NCI-H2081 (cell line): ENCODE measurements at places on chromosomes 12 and 14.

DNA sequence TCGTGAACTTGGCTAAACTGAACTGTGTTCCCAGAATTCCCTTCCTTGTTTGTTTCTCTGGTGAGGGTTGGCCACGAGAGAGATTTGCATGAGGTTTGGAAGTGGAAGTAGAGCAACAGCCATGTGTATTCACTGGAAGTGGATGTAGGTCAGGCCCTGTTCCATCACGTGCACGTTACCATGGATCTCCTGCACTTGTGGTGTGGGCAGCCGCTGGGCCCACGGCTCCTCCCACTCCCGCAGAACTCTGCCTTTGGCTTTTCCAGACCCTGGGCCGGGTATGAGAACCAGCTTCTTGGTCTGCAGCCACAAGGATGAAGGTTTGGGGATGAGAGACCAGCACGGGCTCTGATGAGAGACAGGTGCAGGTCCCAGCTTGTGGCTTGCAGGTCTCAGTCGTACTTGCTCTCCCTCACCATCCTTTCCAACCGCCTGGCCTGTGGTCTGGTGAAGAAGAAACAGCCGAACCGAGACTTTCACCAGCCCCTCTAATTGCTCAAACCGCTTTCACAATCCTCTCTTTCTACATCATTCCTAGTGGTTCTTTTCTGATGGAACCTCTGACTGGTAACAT, 94.9 kb downstream of the DUSP16 start:
- DNase-seq = no peak

DNA sequence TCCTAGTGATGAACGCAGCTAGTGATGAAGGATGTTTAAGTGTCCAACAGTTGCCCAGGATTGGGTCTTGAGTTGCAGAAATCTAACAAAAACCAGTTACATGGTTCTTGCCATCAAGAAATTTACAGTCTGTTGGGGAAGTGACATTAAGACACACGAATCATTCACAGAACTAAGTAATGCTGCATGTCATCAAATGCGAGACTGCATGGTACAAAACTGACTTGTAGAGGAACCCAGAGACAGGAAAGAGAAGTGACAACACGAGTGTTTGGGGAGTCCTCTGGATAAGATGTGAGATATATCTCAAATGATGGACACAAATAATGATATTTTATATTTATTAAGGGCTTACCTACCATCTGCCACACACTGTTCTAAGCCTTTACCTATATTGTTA, 6.1 kb upstream of the SYNE3 start:
- no peak for DNase-seq

DNA sequence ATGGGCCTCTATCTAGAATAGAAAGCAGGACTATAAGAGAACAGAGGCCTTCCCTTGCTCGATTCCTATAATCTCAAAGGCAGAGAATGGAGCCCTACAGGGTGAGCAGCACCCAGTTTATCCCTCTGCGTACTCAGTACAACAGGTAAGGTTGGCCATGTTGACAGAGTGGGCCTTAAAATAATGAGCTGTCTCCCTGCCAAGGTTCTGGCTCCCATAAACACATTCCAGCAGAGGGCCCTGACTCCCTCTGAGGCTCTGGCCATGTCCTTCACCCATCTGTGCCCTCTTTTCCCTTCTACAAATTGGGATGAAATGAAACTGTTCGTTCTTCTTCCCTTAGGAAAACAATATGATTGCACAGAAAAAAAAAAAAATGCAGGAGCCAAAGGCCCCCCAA, 16.9 kb upstream of the PNMA1 start:
- no peak for DNase-seq

- DNase-seq = no peak
Measured at GRCh38 chr14:74661726-74662450, 49.9 kb upstream of the LTBP2 start.

DNA sequence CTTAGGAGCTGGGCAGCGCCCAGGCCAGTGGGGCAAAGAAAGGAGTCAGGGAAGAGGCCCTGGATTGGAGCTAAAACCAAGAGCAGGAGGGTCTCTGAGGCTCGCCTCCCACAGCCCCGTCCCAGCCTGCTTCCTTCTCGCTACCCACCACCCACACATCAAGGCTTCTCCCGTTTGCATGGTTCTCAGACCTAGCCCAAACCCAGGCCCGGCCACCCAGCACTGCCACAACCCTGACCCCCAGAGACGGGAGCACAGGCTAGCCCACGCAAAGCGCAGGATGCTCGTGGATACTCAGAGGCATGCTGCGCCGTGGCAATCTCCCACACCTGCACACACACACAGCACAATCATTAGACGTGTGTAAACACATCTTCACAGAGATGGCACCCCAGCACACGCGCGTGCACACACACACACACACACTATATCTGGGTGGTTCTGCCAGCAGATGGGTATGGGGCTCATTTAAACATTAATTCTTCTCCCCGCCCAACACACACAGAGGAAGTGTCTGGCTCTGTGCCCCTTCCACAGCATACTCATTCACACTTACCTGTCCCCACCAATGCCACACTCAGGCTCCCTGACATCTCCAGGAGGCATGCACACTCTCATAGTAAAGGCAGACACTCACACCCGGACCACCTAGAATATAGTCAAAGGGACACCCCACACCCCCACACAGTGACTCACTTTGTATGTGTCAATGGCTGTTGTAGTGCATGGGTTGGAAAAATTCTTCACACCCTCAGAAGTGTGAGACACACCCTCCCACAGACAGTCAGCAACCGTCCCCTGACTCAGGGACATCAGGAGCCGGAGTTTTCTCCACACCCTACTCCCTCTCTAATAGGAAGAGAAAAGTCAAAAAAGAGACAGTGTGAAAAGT, 1.1 kb downstream of the CARMIL3 start:
- DNase-seq = no peak

- DNase-seq = no peak
Measured at GRCh38 chr12:65656891-65657351, 167.4 kb upstream of the HMGA2 start.

DNA sequence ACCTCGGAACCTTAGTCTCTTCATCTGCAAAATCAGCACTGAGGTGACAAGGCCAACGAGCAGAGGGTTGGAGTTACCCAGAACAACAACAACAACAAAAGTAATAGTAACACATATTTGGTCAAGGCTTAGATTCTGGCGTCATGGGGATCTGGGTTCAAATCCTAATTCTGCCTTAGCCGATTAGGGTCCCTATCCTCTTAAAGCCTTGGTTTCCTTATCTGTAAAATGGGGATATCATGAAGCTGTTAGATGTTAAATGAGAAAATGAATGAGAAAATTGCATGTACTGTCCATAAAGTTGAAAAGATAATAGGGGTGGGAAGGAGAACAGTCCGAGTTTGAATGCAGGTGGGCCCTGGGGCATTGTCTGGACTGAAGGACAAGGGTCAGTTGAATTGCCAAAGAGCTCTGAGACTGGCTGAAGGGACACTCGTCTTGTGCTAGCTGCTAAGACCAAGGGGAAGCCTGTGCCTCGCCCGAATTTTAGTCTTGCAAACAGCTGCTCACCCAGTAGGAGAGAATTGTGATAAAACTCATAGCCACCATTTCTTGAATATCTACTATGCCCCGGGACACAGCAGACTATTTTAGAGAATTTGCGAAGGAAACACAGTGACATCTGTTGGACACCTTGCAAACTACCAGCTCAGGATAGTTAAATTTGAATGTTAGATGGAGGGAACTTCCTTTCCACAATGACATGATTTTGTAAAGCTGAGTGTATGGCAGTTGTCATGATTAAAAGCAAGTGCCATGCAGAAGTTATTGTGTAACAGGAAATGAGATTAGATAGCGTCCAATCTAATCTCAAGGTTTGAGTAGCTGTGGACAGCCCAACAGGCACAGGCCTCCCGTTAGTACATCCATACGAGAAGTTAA, 6.8 kb upstream of the HNF1A start:
- peak; percentile 47 for DNase-seq

- DNase-seq = no peak
Measured at GRCh38 chr14:74456684-74457564, 30.9 kb upstream of the SYNDIG1L start.

GRCh38 chr12:26939192-26939832, 1.0 kb downstream of the FGFR1OP2 start:
- DNase-seq = no peak

GRCh38 chr12:12890543-12891079, 751 bp upstream of the GPRC5A start:
- peak; percentile 42 for DNase-seq

DNA sequence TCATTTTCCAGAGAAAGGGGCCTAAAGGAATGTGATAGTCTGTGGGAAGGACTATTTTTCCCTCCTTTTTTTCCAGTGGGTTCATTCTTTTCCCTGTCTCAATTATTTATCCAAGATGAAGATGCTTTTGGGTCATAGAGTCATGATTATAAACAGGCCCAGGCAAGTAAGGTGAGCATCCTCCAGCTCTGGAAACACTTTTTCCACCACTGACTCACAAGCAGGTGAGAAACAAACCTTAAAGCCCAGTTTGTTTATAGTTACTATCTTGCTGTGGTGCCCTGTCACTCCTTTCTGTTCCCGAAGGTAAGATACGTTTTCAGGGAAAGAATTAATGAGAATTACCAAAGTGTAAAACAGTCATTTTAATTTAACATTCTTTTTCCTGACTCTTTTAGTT, 107.7 kb upstream of the IFNG-AS1 start:
- DNase-seq = no peak

DNA sequence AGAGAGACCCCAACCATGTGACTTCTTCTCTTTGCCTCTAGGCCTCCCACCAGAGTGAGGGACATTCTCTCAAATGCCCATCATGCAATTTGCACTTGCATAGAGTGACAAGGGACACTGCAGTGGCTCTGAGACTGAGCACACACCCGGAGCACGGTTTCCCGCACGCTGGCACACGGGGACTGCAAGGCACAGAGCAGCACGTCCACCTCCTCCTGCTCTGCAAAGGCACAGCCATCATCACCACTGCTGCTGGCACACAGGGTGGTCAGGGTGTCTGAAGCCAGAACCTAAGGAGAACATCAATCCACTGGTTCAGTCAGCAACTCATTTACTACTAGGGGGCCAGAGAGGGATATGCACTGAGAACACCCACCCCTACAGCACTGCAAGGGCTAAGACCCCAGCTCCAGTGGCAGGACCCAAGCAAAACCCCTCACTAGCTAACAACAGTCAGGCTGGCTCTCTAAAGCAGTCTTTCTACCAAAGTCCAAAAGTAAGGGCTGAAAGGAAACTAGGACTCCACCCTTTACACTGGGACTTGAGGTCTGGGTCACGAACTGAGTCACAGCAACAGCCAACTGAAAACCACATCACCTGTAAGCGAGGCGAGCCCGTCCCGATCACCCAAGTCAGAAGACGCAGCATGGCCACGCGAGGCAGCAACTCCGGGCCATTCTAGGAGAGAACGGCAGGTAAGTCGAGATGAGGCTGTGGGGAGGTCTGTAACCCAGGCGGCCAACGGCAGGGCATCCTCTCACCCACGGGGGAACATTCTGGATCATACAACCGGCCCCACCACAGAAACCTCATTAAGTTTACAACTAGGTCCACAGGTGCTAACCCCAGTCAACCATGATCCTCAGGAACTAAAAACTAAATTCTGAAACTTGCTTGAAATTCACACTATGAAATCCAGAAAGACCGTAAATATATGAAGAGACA, 37.9 kb downstream of the GCN1 start:
- DNase-seq = no peak
